ENCODE measurements at places on chromosomes 3 and 15.

GRCh38 chr15:63986185-63986680 lies 60.1 kb downstream of the DAPK2 start:
- DNase-seq = no peak

DNA sequence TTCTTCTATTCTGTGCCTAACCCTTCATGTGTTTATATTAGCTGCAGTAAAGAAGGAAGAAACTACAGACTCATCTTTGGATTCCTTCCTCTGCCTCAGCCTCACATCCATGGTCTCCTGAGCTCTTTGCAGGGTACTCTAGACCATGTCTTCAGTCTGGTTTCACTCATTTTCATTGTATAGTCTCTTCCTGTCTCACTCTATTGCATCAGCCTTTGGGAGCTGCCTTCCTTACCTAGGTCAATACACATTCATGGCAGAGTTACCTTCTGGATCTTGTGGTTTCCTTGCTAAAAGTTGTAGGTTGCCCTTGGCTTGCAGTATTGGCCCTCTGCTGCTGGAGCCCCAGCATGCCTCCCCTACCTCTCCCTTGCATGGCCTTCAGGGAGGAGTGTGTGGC lies 31.5 kb upstream of the SCAANT1 start:
- no peak for DNase-seq

DNA sequence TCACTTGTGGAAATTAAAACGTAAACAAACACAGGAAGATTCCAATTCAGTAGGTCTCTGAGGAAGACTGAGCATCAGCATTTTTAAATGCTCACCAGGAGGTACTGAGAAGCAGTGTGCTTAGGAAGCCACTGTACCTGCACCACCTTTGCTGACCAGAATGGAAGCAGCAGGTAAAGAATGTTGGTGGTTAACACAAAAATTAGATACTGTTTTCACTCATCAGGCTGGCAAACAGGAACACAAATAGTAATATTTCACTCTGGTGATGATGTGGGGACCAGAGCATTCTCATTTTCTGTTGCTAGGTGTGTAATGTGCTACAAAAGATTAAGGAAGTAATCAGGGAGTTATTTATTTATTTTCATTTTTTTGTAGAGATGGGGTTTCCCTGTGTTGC lies 29.9 kb upstream of the GHSR start:
- DNase-seq = no peak

GRCh38 chr3:126316031-126316461 lies 41.2 kb downstream of the KLF15 start:
- DNase-seq = no peak

DNA sequence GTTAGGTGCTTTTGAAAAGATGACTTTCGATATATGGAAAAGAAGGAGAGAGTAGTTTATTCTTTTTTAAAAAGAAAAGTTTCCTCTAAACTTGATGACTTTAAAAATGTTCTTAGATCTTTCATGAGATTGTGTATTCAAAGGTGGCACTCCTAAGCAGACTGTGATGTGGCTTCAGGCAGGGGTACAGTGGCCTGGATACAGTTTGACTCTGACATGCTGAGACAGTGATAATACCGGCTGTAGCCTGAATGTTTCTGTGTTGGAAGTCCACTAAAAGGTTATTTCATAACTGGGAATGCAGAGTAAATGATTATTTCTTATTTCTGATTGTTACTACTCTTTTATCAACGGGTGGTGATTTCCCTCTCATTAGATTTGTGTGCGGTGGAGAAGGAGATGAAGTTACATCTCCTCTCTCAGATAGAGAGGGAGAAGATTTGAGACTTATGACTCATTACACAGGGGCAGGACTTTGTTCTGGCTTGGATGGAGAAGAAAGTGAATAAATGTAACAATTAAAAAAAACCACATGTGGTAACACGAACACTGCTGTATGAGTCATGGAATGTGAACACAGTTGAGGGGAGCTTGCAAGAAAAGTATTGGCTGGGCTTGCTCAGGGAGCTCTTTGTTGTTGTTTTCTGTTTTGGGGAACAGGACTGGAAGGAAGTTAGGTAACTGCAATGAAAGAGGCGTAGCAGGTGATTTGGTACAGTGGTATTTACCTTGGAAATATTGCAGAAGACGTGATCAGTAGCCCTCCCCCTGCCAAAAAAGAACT lies 21.6 kb downstream of the SPTSSB start:
- peak; percentile 43 for DNase-seq

DNA sequence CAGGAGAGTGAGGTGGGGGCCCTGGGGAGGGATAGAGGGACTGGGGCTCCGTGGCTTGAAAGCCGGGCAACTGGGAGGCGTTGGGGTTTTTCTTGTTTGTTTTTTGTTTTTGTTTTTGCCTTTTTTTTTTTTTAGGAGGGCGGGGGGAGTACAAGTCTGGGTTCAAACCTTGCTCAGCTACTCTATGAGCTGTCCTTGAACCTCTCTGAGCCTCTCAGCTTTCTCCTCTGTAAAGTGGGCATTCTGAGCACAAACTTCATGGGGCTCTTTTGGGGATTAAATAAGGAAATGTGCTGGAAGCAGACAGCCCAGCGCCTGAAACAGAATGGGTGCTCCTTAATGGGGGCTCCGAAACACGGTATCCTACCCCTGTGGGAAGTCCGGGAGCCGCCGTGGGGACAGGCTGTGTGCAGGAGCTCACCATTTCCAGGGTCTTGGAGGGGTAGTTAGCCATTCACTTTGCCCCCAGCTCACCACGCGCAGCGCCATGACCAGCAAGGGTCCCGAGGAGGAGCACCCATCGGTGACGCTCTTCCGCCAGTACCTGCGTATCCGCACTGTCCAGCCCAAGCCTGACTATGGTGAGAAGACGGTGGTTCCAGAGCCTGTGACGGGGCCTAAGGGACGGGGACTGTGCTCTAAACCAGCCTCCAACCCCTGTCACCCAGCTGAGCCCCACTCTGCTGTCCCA lies 388 bp downstream of the ACY1 start:
- no peak for DNase-seq

GRCh38 chr3:47455806-47456452 lies 19.8 kb downstream of the SCAP start:
- no peak for DNase-seq

- DNase-seq = no peak
Measured at GRCh38 chr3:129616713-129617112, 10.2 kb upstream of the PLXND1 start.

GRCh38 chr15:47461652-47462141 lies 255.6 kb upstream of the SEMA6D start:
- no peak for DNase-seq

DNA sequence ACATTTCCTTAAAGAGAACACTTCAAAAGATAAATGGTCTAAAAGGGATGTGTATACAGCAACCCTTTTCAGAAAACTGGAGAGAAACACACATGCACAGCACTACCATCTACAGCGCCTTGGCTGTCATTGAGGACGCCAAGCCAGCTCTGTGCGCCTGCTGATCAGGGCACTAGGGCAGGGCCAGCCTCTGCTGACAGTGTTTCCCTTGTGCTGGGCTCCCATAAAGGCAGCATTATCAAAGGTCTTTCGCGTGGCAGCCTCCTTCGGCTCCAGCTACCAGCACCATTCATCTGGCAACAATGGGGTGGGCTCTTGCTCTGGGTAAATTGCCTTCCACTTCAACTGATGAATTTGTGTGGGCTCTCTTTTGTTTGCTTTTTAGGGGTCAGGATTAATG lies 53.4 kb downstream of the LDHAL6B start:
- no peak for DNase-seq

DNA sequence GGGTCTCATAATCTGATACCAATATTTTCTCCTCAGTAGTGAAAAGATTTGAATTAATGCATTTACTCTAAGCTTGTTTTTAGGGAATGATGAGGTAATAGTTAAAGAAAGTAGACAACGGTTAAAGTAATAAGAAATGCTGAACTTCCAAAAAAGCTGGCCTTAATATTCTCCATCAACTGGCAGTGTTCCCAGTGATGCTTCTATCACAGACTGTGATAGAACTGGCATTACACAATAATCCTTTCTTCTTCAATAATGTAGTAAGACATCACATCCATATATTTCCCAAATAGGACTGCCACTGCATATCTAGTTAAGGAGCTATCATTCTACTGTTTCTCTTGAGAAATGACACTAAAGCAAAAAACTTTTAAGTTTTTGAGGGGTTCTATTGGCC lies 188.7 kb downstream of the IL5RA start:
- DNase-seq = no peak

GRCh38 chr3:112456147-112456546 lies 43.1 kb downstream of the BTLA start:
- DNase-seq = no peak

GRCh38 chr15:33492434-33493052 lies 181.8 kb downstream of the RYR3 start:
- no peak for DNase-seq

DNA sequence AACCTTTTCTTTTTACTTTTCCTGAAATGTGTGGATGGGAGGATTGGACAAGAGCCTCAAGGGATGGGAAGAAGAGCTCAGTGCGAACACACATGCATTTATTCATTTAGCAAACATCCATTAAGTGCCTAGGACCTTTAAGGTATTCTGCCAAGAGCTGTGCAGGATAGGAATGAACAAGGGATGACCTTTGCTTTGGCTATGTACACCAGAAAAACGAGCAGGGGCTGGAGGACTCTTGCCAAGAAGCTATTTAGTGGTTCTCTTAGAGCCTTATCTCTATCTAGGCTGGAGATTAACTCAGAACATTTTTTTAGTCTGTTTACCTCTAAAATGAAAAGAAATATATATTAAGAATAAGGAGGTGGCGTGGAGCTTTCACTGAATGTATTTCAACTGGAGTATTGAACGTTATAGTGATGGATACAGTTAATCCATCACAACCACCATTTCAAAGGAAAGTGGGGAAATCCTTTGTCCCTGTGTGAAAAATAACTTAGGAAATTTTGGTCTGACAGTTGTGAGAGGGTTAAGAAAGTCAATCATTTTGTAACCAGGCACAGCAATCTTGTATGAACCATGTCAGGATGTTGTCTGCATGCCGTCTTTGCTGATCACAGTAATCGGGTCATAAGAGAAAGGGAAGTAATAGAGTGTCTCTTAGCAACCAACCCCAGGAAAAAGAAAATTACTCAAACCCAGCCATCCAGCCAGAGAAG lies 279.0 kb downstream of the LPP start:
- DNase-seq = no peak

- DNase-seq = no peak
Measured at GRCh38 chr15:56469483-56469882, 4.5 kb upstream of the MNS1 start.

DNA sequence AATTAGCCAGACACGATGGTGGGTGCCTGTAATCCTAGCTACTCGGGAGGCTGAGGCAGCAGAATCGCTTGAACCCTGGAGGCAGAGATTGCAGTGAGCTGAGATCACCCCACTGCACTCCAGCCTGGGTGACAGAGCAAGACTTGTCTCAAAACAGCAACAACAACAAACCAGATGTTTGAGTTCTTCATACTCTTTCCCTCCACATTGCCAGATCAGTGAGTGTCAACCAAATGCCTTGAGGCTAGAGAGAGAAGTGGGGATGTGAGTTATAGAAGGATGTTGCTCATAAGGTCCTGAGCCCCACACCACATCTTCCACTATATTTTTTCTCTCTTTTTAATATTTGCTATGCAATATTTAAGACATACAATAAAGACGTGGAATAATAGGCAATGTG lies 19.8 kb downstream of the MAPKBP1 start:
- DNase-seq = peak; percentile 50

DNA sequence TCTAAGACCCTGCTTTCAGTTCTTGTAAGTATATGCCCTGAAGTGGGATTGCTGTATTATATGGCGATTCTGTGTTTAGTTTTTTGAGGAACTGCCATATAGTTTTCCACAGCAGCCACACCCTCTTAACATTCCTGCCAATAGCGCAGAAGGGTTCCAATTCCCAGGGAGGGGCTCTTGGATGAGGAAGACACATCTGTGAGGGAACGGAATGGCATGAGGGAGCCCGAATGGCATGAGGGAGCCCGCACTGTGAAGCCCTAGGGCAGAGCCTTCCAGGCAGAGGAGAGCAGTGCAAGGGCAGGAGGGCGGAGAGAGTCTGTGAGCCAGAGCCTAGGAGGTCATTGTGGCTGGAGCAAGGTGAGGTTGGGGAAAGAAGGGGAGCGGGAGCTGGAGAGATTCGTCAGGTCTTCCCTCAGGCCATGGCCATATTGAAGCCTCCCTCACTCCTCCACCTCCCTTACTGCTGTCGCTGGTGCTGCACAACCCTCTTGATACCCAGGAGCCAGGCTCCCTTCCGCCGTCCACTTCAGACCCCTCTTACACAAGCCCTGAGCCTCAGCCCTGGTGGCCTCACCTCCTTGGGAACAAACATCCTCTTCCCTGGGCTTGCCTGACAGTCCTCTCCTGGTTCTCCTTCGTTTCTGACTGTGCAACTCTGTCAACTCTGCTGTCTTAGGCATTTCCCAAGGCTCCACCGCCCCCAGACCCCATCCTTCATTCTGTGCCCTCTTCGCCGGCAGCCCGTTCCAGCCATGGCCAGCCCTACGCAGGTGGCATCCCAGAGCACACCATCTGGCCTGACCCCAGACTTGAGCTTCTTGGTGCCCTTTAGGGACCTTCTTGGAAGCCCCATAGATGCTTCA lies 51.4 kb downstream of the FGD5 start:
- no peak for DNase-seq

Data from GM04503 (cell line).